ENCODE measurements at places on chromosomes 16 and 17.

GRCh38 chr16:56667581-56668571 is at the start of gene MT1G:
MT1G (minus strand) TSS chr16:56668065; CDS start chr16:56667993, 72 bp downstream.
- DNase-seq: no peak

- DNase-seq: no peak
These were observed 40.4 kb upstream of the DNAH9 start for GRCh38 chr17:11557727-11558452.

GRCh38 chr17:43330876-43331639 is 67.7 kb upstream of the ARL4D start:
- no peak for DNase-seq

- DNase-seq: peak; percentile 31
These were observed 732 bp downstream of the ULK2 start for GRCh38 chr17:19867079-19867328.

- DNase-seq: no peak
These were observed 62.1 kb upstream of the MYOCD start for GRCh38 chr17:12603566-12603965.

DNA sequence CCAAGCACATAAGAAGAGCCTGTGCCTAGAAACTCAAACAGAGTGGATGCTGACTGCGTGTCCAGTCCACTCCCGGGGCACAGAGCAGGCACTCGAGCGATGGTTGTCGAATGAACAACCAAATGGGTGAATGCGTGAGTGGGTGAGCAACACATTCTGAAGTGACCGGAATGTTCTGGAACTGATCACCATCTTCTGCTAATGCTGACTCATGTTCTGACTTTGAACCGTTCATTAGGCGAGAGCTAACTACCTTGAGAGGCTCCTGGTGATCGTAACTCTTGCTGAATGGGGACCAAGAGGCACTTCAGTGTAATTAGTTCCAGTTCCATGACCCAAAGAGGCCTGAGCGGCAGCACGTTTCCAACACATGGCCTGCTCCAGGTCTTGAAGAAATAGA is 37.9 kb downstream of the IRF8 start:
- no peak for DNase-seq

GRCh38 chr17:77212081-77212832 is 71.5 kb downstream of the SEC14L1 start:
- no peak for DNase-seq
